ENCODE measurements at places on chromosomes 11 and 22.

- peak; percentile 56 for DNase-seq
Observed at GRCh38 chr11:65625628-65626342, 10.2 kb downstream of the PCNX3 start.

DNA sequence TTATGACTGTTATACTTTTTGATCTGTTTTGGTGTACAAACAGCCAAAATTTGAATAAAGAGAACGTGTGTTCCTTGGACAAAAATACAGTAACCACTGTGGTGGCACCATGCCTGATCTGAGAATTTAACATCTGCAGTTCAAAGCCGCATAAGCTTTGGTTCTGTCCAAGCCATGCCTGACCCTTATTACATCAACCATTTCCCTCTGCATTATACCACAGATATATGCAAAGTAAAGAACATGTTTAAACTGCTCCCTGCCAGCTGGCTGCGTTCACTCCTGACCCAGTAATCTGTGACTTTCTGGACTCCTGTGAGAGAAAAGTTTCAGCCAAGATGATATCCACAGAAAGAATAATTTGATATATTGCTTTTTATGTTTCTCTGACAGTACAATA, 890.5 kb upstream of the ANO3 start:
- DNase-seq, result no peak

GRCh38 chr11:125221461-125221860, 56.9 kb downstream of the PKNOX2 start:
- no peak for DNase-seq

- DNase-seq, result no peak
Observed at GRCh38 chr22:22691716-22692701, 47.6 kb downstream of the GGTLC2 start.

GRCh38 chr22:17952273-17952801, 72.0 kb downstream of the MICAL3 start:
- no peak for DNase-seq

DNA sequence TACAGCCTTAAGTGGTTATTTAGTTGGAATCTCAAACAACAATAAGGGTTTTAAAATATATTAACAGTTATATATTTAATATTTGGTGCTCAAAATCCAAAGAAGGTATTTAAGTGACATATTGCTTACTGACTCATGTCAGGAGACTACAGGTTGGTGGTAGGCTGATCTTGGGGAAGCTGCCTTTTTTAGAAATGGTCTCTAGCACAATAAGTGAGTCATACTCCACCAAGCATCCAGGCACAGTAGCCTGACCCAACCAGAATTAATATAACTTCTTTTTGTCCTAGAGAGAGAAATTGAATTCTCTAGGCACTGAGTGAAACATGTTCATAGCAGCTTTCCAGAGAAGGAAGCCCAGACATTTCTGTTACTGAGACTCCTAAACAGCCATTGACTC, 868.5 kb upstream of the TENM4 start:
- no peak for DNase-seq

- DNase-seq, result no peak
Observed at GRCh38 chr11:107293677-107294344, 163.8 kb downstream of the CWF19L2 start.

DNA sequence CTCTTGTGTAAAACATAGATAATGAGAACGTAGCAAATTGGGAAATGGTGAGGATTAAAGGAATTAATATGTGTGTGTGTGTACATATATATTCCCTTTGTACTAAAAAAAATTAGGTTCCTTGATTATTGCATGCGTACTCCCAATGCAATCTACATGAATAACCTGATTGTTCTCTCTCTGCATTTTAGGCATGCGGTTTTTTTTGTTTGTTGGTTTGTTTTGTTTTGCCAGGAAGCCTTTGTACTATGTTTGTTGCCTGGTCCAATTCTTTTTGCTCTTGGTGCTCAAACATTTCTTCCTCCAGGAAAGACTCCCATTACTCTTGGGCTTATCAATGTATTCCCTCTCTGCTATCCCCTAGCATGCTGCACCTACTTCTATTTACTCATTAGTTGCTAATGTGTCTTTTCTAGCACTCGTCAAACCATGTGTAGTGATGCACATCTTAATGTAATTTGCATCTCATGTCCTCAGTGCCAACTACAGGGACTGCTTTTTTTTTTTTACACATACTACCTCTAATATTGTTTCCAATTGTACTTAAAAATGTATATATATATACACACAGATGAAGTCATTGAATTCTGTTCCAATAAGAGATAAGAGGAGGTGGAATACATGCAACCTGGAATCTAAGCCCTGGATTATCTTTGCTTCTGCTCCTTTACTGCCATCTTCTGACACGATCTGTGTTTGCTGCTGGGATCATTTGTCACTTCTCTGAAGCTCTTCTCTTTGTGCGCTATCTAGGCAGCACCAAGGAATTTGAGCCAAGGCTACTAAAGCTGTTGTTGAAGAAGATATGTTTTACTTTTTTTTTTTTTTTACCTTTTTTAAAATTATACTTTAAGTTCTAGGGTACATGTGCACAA, 197.2 kb upstream of the ANO3 start:
- no peak for DNase-seq

DNA sequence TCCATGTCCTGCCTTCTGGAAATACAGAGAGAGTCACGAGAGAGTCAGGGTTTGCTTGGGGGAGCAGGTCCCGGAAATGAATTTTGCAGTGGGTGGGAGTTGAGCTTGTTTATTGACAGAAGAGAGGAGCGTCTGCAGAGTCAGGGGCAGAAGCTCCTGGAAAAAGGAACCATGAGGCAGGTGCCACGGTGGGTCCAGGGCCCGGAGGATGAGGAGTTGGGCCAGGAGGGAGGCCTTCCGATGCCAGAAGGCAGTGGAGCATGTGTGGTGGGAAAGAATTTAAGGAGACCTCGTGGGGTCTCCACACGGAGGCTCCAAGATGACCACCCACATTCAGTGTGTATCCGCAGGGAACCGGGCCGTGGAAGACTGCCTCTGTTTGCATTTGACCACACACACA, 461.2 kb downstream of the BRD1 start:
- no peak for DNase-seq

DNA sequence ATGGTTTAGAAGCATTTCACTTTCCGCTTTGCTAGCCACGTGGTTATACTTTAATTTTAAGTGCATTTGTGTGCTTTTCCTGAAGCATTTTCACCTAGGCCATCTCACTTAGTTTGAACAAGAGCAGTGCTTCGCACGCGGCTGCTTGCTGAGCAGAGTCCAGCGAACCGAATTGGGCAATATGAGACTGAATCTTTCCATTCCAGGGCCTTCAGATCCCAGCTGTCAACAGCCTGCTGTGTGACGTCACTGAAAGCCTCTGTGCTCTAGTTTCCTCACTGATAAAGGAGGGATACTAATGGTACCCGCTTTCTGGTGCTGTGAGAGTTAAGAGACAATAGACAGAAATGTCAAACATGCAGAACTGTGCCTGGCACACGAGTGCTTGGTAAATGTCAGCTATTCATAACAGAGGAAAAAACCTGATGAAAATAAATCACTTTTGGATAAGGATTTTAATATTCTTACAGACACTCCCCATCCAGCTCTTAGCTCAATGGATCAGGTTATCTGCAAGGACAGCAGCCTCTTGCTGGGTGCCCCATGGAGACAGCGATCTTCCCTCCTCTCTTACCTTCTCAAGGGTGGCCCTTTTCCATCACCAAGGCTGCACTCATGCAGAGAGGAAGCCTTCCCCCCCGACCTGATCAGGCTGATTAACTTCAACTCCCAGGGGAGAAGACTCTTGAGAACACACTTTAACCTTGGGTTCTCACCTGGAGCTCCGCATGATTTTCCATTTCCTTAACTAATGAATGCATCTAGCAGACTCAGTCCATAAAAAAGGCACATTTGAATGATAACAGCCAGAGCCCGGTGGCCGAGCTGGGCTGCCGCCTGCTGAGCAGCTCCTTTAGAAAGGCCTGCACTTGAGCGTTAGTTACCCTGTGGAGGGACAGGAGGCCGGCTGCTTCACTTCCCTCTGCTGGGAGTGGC, 3.5 kb upstream of the GLB1L3 start:
- DNase-seq, result no peak

GRCh38 chr22:20990184-20991180, 8.4 kb downstream of the LZTR1 start:
- DNase-seq, result no peak

GRCh38 chr11:34915136-34916014, 804 bp downstream of the APIP start:
- DNase-seq, result no peak

- no peak for DNase-seq
Observed at GRCh38 chr11:130815097-130815802, 101.0 kb downstream of the SNX19 start.

- no peak for DNase-seq
Observed at GRCh38 chr11:126638648-126639047, 283.2 kb downstream of the ST3GAL4 start.

- no peak for DNase-seq
Observed at GRCh38 chr11:66859686-66860448, 3.0 kb downstream of the LRFN4 start.

GRCh38 chr11:101584129-101584515, 315 bp upstream of the TRPC6 start:
- no peak for DNase-seq

- no peak for DNase-seq
Observed at GRCh38 chr22:48724899-48725298, 1102.8 kb downstream of the BRD1 start.

- DNase-seq, result no peak
Observed at GRCh38 chr11:61895046-61895717, 3.8 kb upstream of the FADS3 start.

DNA sequence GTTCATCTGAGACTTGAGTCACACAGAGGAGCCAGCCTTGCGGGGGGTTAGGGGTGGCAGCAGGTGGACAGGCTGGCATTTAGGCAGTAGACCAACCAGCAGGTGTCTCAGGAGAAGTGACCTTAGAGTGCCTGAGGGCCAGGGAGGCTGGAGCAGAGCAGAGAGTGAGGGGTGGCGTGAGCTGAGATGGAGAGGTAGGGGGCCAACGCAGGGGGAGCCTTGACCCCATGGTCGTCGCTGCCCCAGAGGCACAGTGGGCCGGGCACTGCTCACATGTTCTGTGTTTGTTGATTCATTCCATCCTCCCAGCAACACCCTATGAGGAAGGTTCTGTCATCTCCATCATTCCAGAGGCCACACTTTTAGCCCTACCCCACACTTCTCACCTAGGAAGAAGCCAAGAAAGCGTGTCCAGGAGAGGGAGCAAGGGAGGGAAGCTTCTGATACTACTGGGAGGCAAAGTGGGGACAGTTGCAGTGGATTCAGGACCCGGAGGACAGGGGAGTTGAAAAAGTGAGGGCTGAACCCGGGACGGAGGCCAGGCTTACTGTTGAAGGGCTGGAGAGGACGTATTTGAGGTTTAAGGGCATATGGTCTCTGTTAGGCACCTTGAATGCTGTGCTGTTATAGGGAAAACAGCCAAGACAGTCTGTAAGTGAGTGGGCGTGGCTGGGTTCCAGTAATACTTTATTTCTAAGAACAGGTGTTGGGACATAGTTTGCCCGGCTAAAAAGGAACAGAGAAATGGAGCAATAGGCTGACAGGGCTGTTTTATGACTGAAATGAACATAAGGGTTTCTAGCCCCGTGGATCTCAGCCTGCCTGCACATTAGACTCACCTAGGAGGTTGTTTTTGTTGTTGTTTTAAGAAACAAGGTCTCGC, 7.3 kb downstream of the SART1 start:
- no peak for DNase-seq

DNA sequence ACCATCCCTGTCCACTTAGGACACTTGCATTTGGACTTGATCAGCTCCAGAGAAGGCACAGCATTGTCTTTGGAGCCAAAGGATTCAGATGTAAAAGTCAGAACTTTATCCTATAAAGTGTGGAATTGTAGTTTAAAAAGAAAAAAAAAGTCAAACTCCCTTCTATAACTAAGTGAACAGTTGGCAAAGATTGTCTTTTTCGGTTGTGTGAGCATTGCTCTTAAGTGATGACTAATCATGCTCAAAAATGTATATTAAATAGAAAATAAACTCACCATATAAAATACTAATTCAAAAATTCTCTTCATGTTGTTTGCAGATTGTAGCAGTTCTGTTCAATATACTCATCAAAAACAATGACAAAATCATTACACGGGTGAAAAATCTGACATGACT, 93.8 kb downstream of the ETS1 start:
- no peak for DNase-seq

GRCh38 chr11:101336155-101336554, 206.5 kb upstream of the PGR start:
- DNase-seq, result no peak

GRCh38 chr11:10823152-10823579, 14.4 kb upstream of the EIF4G2 start:
- no peak for DNase-seq

- DNase-seq, result no peak
Observed at GRCh38 chr22:45312415-45312814, 2.7 kb downstream of the FAM118A start.

GRCh38 chr11:35334385-35335090, 84.8 kb downstream of the SLC1A2 start:
- no peak for DNase-seq

DNA sequence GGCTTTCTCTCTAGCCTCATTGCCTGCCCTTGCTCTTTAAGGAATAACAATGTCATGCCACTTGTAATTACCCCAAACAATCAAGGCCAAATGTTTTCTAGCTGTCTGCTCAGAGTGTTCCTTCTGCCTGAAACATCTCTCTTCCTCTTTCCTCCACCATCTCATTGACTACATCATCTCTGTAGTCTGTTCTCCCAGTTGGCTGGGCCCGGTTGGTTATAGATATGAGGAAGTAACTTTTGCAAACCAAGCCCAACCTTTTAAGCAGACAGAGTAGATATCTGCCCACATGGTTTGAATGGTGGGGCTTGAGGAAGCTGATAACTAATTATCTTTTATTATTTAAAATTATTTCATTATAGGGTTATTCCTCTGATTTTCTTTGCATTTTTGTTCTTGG, 104.5 kb downstream of the NTM start:
- no peak for DNase-seq

DNA sequence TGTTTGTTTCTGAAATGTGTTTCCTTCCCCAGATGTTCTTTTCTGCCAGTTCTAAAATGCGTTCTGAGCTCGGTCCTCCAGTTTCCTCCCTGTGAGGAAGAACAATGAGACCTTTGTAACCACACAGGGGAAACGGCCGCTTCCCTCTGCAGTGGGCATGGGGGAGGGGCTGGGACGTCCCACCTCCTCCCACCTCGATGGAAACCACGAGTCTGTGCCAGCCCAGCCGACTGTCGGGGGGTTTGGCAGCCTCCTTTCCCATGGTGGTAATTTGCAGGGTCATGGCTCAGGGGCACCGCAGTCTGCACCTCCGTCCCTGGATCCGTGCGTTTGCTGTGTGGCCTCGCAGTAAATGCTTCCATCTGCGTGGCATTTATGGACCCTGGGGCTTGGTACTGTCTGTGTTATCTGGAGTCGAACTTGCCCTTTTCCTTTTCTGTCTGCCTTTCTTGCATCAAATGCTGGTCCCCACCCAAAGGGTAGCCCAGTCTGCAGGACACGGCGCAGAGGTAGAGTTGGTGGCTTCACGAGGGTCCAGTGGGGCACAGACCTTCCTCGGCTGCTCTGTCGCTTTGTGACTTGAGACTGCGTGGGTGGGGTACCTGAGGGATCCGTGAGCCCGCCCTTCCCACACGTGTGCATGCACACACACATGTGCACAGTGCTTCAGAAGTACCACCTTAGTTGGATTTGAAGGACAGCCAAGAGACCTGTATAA, 16.1 kb downstream of the LRP5 start:
- DNase-seq, result no peak

- DNase-seq, result no peak
Observed at GRCh38 chr11:10274726-10275125, 19.3 kb downstream of the SBF2 start.
